Stimulated activated CD4-positive, alpha-beta T cell treated with anti-CD3 and anti-CD28 coated beads, Interleukin-1b, Interleukin-23, amount 100 ng/mL, for 4 hours (primary cell): ENCODE measurements at places on chromosomes 2 and 18.

GRCh38 chr2:152648336-152648735 is 68.9 kb downstream of the PRPF40A start:
- no peak for DNase-seq

DNA sequence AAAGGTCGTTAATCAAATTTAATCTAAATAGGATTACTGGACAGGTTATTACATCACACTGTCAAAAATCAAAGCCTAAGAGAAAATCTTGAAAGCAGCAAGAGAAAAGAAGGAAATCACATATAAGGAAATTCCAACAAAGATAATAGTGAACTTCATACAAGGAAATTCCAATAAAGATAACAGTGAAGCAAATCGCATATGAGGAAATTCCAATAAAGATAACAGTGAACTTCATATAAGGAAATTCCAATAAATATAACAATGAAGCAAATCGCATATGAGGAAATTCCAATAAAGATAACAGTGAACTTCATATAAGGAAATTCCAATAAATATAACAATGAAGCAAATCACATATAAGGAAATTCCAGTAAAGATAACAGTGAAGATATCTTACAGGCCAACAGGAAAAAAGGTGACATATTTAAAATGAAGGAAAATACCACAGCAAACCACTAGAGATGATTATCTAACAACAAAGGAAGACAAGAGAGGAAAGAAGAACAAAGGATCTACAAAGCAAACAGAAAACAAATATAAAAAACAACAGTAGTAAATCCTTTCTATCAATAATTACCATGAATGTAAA is 787.7 kb downstream of the CCDC85A start:
- DNase-seq = no peak

GRCh38 chr18:6207116-6207515 is 207.6 kb downstream of the L3MBTL4 start:
- no peak for DNase-seq

DNA sequence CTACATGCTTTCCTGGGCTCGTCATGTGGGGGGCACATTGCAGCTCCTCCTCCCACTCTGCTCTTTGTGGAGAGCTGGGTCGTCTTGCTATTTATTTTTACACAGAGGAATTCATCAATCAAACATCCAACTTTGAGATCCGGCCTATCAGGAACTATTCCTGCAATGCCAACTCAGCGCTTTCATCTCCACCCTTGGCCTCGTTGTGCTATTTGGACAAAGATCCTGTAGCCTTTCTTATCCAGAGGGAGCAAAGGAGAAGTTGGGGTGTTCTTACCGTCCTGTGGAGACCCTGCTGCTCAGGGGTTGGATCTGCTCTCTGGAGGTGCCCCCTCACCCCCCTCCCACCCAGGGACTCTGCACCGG is 92.1 kb downstream of the ASB1 start:
- no peak for DNase-seq

DNA sequence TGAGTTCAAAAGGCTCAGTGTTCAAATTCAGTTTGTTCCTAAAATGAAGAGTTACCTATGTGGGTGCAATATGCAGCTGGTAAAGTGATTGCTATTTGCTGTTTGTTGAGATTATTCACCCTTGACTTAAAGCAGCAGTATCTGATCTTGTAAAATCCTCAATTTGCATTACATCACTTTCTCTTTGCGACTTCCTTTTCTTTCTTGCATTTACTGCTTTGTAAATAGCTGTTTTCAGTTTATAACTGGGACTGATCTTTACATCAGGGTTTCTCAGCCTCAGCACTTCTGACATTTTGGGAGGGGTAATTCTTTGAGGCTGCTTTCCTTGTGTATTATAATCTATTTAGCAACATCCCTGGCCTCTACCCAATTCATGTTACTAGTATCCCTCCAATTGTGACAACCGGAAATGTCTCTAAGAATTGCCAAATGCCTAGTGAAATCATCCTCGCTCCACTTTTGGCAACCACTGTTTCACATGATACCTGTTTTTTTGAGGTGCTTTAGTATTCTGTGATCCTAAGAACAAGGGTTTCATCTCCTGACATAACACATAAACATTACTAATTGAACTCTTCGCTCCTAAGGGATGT is 12.1 kb upstream of the ERCC3 start:
- DNase-seq = no peak

GRCh38 chr2:62642429-62643099 is 62.9 kb upstream of the EHBP1 start:
- no peak for DNase-seq
